ENCODE measurements at places on chromosomes 12 and 14.

DNA sequence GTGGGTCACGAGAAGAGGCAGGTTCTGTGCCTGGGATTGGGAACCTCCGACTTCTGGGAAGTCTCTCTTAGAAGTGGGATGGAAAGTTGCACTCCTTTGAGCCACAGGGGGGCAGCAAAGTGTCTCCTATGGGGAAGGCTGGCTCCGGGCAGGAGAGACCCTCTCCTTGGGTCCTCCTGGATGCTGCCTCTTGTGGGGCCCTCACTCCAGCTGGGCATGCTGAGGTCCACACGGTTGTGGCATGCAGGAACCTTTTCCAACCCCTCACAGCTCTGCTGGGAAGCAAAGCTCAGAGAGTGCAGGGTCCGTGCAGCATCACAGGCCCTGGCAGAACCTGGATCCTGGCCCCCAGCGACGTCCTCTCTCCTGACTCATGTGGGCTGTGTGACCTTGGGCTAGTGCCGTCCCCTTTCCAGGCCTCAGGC is 17.4 kb downstream of the SDSL start:
- DNase-seq, result peak; percentile 66

GRCh38 chr12:32148372-32148771 is 41.7 kb downstream of the BICD1 start:
- no peak for DNase-seq

DNA sequence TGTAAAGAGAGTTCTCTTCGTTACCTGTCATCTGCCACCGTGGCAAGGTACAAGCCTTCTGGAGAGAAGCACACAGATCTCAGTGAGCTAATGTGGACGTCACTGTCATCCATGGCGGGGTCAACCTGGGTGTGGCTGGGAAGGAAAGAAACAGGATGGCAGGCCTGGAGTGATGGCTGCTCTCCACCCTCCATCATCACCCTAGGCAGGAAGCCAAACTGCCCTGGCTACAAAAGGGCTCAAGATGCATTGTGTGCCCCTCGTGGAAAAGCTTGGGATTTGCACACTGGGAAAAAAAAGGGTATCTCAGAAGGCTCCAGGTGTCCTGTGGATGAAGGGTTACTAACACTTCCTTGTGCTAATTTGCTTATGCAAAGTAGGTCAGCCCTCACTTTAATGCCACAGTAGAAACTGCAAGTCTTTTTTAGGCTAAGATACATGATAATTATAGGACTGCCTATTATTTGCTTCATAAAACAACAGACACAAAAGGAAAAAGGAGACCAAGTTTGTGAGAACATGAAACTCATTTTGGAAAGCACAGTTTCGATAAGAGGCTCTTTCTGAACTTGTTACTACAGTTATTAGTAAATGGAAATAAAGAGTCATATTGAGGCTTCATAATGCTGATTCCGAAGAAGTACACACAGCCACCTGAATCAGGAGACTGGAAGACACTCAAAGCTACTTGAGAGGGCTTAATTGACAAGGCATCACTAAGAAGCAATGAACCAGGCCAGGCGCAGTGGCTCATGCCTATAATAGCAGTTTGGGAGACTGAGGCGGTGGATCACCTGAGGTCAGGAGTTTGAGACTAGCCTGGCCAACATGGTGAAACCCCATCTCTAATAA is 18.9 kb downstream of the RFC5 start:
- DNase-seq, result peak; percentile 55

DNA sequence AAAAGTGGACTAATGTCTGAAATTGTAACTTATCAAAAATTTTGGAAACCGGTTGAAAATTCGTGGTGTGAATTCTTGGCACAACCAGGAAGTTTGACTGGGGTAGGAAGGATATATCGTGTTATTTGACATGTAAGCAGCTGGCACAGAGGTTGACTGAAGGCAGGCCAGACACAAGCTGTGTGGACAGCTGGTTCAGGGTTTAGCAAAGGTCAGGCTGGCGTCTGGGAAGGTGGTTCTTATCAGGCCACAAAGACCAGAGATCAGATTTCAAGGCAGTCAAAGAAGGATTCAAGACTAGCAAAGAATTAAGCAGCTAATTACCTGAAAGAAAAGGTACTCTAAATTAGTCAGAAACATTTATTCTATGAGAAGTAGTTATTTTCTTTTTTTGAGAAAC is 450.2 kb upstream of the MDGA2 start:
- no peak for DNase-seq

DNA sequence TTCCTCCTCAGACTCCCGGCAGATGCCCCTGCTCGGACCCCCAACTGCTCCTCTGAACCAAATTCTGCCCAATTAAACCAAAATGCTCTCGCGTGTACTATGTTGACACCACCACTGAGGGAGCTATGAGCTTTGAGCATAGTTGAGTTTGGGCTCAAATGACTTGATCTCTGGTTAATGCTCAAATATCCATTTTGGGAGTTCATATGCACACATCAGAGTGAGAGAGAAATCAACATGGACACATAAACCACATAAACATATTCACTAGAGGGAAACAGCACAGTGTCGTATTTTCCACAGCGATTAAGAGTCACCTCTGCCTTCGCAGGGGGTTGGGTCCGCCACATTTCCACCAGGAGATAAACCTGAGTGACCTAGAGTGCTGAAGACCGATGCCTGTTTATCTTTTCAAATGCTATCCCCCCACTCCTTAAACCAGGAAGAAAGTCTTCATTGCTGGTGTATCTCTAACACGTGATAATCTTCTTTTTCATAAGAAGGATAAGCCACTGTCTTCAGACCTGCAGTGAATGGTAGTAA is 59.4 kb upstream of the FOXN3 start:
- no peak for DNase-seq

DNA sequence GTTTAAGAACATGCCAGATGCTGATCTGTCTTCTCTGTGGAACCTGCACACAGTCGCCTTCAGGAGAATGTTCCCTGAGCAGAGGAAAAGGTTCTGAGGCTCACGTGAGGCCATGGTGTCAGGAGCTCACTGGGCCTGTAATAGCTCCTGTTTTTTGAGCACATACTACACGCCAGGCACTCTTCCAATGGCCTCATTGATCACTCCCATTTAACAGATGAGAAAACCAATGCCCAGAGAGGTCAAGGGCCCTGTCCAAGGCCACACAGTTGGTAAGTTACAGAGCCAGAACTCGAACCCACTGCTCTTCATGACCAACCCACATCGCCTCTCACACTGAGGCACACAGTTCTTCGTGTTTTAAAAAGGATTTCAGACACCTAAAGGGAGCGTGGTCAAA is 7.3 kb upstream of the HHIPL1 start:
- DNase-seq, result no peak

- DNase-seq, result no peak
These were observed 128.9 kb upstream of the RTL1 start for GRCh38 chr14:101032433-101032832.

DNA sequence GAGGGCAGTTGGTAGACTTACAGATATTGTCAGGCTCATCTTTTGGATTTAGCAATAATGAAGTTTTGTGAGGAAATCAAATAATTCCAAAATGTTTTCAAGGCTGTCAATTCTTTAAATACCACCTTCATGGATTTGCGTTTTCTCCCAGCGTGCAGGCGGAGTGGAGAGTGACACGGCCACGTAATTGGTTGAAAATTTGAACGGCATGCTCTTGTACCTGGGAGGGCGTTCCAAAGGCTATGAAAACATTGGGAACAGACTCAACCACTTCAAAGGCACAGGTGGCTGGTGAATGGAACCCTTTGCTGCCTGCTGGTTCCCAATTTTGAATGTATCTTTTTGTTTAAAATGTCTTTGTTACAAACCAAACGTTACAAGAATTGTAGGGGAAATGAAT is 12.4 kb downstream of the SMIM41 start:
- peak; percentile 56 for DNase-seq

DNA sequence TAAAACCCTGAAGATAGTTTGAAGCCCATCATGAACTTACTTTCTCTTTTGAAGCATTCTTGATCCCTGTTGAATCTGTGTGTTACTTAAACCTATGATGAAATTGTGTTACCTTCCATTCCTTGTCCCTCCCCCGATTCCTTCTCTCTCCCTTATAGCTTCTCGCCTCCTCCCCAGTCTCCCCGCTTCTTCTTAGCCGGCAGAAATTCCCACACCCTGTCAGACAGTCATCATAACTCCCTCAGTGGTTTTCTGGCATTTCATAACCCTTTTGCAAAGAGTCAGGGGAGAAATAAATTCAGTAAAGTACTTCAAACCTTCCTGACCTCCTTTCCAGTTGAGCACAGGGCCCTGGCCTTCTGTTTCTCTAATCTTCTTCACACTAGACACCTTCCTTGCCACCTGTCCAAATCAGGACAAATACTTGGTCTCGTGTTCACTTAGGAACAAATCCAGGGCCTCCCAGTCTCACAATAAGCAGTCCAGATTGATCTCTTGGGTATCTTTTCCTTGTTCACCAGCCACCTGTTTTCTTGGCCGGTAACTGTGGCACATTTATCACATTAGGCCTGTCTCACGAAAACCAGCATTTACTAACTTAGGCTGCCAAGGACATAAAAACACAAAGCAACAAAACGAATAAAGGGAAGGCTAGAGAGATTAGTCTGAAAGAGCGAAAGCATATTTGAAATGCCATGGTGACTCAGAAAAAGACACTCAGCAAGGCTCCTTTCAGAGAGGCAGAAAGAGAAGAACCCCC is 355.9 kb downstream of the TMTC2 start:
- no peak for DNase-seq

- no peak for DNase-seq
These were observed 48.6 kb upstream of the CATSPERB start for GRCh38 chr14:91780452-91780851.

GRCh38 chr12:100860611-100861010 is 66.0 kb downstream of the ANO4 start:
- DNase-seq, result no peak

DNA sequence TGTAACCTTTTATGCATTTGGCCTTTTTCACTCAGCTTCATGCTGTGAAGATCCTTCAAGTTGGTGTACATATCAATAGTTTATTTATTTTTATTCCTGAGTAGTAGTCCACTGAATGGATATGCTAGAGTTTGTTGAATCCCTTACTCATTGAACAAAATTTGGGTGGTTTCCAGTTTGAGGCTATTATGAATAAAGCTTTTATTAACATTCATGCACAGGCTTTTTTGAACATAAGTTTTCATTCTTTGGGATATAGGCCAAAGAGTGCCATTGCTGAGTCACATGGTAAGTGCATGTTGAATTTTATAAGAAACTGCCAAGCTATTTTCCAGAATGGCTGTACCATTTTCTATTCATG is 59.5 kb upstream of the CAPRIN2 start:
- DNase-seq, result no peak

DNA sequence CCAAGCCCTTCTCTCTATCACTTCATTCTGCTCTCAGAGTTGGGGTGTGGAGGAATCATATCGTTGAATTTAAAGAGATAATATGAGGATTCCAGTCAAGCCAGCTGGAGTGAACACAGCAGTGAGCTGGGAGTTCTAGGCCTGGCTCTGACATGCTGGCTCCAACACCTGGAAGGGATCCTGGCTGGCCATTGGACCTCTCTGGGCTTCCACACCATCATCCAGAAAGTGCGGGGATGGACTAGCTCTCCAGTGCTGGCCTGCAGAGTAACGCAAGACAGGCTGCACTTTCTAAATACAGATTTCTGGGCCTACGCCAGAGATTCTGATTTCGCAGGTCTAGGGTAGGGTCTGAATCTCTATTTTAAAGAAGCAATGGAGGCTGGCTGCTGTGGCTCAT is 34.8 kb upstream of the HDAC7 start:
- no peak for DNase-seq

- peak; percentile 82 for DNase-seq
These were observed 398.3 kb downstream of the APAF1 start for GRCh38 chr12:99043319-99043914.

DNA sequence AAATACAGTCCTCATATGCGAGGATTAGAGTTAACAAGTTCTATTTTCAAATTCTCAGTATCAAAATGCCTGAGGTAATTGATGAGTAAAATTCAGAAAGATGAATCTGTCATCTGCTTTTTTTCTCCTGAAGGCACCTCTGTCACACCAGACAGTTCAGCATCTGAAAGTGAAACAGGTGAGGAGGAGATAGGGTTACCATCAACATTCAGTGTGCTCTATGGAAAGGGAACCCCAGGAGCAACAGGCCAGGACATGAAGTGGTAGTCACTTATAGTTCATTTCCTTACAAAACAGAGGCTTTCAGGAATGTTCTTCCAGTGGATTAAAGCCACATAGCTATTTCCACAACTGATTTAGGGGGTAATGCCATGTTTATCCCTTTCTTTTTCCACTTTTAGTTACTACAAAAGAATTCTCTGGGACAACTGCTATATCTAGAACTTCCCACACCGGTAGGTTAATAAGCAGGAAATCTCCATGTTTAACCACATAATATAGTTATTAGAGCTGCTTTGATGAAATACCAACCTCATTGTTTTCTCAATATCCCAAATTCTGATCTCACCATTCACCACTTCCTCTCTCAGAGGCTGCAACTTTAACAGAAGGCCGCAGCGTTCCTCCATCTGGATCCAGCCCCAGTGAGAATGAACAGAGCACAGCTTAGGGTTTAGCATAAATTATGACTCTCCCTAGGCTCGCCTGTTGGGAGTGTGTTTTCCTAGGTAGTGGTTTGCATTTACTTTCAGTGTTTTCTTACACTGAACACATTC is 177.0 kb upstream of the CNTN1 start:
- DNase-seq, result no peak

DNA sequence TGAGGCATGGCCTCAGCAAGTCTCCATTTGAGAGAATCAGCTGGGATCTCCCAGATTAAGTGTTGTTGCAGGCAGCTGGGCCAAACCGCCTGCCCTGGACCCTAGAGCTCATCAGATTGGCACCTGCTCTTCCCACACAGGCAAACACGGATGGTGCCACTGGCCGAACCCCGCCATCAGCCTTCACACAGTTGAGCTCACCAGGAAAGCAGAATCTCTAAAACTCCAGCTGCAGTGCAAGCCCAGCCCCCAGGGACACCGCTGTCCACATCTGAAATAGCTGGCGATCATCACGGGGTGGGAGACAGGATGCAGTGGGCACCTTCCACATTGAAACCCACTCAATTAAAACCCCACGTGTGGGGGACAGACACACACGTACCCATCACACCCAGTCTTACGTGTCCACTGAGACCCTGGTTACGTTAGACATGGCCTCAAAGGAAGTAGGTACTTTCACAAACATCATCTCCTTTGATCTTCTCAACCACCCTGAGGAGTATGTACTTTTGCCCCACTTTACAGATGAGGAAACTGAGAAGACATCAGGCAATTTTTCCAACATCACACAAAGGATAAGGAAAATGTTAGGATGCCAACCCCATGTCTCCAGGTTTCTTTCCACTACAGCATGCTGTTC is 88.8 kb downstream of the SINHCAF start:
- DNase-seq, result no peak

GRCh38 chr12:83634726-83635267 is 948.1 kb downstream of the TMTC2 start:
- no peak for DNase-seq

GRCh38 chr12:5571115-5571514 is 139.2 kb downstream of the NTF3 start:
- no peak for DNase-seq

- DNase-seq, result no peak
These were observed 100.1 kb downstream of the HEATR5A start for GRCh38 chr14:31320216-31320615.

DNA sequence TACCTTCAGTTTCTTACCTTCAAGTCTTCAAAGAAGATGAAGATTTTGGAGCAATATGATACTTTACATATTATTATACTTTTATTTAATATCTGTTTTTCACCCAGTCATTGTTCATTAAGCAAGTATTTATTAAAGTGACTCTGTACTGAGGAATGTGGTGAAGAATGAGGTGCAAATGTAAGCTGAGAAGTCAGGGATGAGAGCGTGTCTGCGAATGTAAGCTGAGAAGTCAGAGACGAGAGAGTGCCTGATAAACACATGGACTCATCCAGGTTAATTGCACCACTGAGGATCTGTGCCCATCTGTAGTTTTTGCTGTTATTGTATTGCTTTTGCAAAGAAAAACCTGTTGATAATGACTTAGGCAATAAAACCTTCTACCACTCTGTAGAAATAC is 211.9 kb upstream of the FAR2 start:
- no peak for DNase-seq

All from T47D (cell line).